ENCODE measurements at places on chromosomes 13 and 19.

DNA sequence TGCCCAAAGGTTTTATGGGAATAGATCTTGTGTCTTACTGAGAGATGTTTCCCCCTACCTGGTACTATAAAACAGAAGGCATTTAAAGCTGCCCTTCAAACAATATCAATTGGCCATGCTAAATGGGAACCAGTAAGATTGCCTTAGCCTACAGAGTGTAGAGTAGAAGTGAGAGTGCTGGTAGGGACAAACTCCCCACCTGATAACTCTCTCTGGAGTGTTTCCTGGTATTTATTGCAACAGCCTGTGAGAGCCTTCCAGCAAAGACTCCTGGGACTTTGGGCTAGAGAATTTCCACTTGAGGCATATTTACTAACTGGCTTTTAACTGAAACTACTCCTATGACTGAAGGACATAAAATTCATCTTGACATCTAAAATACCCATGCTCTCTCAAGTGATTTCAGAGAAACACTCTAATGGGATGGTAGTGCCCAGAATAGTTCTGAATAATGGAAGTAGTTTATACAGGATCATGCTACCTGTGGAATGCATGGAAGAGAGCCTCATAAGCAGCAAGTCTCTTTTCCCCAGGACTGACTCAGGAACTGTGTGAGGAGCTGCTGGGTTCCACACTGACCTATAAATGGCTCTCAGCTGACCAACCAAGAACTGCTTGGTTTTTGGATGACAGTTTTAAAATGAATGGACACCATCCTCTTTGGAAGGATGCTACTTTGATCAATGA is 132.7 kb upstream of the SLITRK5 start:
- no peak for DNase-seq

- no peak for DNase-seq
These were observed 909.8 kb downstream of the EFNB2 start for GRCh38 chr13:105625691-105626090.

GRCh38 chr13:77508959-77509620 is 26.4 kb upstream of the SCEL start:
- no peak for DNase-seq

GRCh38 chr19:53224606-53225005 is 30.1 kb downstream of the ZNF677 start:
- DNase-seq, result no peak

DNA sequence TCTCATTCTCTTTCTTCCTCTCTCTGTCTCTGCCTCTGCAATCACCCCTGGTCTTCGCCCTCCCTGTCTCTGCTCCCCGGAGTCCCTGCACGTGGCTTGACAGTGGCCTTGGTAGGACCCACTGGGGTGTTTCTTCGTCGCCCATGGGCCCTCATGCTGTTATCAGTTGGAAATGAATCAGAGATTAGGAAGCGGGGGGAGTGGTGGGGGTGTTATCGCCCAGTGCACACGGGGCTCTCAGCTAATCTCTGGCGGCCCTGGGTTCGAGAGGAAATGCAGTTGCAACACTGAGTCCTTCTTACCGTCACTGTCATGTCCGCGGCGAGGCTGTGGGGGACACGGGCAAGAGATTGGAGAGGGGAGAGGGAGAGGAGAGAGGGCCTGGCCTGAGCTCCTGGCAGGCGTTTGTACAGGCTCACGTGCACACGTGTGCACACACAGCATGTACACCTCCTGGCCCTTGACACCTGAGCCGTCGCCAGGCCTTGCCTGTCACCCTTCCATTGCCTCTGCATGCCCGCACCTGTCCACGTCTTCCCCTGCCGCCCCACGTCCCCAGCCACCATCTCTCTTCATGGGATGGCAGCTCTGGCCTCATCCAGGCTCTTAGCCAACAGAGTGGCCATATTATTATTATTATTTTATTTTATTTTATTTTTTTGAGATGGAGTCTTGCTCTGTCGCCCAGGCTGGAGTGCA is 37.8 kb upstream of the SLC7A10 start:
- DNase-seq, result no peak

GRCh38 chr13:30266756-30267155 is 40.6 kb downstream of the KATNAL1 start:
- DNase-seq, result no peak

- no peak for DNase-seq
These were observed 14.3 kb upstream of the ILF3 start for GRCh38 chr19:10639836-10640235.

DNA sequence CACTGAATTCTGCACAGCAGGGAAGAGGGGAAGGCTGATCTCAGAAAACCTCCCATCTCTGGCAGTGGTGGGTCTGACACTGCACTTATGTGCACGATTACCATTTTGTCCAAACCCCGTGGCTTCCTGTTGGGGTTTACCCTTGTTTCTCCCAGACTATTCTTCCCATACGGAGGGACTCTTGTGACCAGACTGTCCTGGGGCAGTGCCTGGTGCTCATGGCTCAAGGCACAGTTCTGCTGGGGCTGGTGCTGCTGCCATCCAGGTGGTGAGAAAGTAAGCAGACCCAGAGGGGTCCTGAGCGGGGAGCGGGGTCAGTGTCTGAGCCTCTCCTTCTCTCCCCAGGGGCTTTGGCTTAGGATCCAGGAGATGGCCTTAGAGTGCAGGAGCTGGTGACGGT is 5.1 kb upstream of the SIGLEC9 start:
- no peak for DNase-seq

GRCh38 chr13:112651311-112651710 is 38.5 kb upstream of the ATP11A start:
- DNase-seq, result no peak

DNA sequence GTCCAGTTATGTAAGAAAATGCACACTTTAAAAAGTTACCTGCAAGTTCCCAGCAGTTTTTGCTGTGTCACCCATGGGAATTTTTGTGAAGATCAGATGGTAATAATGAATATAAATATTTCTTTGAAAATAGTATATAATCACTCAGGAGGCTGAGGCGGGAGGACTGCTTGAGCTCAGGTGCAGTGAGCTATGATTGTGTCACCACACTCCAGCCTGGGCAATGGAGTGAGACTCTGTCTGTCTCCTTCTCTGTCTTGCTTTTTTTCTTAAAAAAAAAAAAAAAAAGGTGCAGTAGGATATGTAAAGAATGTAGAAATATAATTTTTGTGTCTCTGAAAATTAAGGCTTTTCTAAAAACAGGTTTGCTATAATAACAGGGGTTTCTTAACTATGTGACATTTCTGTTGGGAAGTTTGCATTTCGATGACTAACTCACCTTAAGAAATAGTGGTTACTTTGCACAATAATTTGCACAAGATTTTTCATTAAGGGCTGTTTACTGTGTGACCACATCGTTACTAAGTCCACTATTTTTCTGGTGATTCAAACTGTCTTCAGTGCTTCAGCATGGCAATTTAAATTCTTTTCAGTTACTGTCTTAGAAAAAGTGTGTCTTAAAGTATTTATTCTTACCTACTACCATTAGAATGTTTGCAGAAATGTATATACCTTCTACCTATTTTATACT is 37.3 kb downstream of the DNAJC3 start:
- no peak for DNase-seq

- no peak for DNase-seq
These were observed 23.6 kb downstream of the CYP2B6 start for GRCh38 chr19:41014643-41015042.

DNA sequence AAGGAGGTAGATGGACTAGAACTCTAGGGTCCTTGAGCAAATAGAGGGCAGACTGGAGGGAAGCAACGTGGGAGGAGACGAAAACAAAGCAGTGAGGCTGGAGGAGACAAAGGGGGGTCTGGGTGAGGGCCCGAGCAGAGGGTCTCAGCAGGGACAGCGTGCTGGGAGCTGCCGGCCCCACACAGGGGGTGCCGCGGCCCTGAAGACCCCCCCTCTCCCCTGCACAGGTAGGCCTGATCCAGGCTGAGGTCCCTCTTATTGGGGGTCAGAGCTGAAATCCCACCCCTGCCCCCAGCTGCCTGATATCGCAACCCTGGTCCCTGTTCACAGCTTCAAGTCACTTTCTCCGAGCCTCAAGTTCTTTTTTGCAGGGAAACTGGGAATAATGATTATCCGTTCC is 8.7 kb downstream of the EPS8L1 start:
- no peak for DNase-seq

GRCh38 chr19:41307090-41307875 is 2.7 kb upstream of the CCDC97 start:
- DNase-seq, result no peak

GRCh38 chr13:23960566-23961156 is 63.4 kb upstream of the C1QTNF9B start:
- DNase-seq, result no peak

DNA sequence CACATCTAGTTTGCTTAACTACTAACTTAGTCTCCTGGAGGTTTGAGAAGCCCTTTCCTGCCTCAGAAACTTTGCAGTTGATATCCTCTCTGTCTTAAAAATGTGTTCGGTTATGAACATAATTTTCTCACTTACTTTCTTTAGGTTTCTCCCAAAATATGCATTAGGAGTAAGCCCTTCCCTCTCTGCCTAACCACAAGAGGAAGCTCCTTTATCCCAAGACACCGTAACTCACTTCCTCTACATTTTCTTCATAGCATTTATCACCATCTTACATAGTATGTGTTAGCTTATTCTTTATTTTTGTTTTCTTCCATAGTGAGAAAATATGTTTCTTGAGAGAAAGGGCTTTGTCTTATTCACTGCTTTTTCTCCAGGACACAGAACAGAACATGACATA is 952.5 kb upstream of the ATXN8OS start:
- no peak for DNase-seq

DNA sequence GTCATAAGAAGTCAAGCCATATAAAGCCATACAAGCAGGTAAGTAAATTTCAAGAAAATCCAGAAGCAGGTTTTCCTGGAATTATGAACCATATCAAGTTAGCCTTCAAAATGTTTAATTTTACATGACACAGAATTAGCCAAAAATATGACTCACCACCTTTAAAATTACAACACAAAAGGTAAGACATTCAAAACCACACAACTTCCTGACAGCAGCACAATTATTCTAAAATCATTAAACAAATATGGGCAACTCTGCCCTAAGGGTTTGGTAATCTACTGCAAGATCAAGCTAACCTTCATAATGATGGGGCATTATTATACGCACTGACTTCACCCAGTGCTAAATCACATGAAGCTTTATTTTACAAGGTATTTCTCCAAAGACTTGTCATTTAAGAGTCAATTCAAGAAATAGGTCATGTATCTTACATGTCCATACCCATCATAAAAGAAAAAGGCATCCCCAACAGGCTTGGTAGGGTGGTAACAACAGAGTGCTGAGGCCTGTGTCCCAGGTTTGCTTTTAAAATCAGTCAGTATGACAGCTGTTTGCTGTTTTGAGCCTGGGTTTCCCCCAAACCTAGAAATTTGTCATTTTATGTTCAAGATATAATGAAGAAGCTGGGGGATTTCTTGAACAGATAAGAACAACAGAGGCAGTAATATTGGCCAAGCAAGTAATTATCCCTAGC is 15.2 kb downstream of the RCBTB1 start:
- DNase-seq, result no peak

DNA sequence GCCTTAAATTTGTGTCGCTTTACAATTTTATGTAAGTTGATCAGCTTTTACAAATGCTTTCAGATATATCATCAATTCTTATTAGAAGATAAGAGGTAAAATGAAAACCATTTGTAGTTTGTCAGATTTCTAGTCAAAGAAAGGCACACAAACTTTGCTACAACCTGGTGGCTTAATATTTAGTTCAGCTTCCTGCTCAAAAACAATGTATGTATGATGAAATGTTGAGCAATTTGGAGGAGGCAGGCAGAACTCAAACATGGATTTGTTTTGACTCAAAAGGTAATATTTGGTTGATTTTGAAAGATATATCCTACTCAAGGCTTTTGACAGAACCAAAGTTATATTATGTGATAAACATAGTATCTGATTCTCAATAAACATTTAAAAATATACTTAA is 24.2 kb downstream of the NEK5 start:
- DNase-seq, result no peak

DNA sequence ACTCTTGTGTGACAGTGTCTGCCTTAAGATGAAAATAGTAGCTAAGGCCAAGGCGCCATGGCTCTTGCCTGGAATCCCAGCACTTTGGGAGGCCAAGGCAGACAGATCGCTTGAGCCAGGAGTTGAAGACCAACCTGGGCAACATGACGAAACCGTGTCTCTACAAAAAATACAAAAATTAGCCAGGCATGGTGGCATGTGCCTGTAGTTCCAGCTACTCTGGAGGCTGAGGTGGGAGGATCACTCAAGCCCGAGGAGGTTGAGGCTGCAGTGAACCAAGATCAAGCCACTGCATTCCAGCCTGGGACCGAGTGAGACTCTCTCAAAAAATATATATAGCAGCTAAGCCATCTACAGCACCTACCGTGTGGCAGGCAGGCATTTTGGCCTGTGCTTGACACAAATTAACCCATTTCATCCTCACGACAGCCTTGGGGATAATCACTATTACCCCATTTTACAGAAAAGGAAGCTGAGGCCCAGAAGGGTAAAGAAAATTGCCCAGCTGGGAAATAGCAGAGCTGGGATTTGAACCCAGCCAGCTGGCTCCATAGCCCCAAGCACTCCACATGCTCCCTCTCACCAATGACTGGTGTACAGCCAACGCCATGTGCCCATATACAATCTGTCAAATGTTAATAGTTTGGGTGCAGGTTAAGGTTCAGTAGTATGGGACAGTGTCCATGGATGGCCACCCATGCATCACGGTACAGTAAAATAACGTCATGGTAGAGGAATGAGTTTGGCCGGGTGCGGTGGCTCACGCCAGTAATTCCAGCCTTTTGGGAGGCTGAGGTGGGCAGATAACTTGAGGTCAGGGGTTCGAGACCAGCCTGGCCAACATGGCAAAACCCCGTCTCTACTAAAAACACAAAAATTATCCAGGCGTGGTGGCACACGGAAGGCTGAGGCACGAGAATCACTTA is 3.1 kb downstream of the SLC1A5 start:
- DNase-seq, result no peak

GRCh38 chr13:58620176-58620575 is 988.6 kb downstream of the PCDH17 start:
- DNase-seq, result no peak

DNA sequence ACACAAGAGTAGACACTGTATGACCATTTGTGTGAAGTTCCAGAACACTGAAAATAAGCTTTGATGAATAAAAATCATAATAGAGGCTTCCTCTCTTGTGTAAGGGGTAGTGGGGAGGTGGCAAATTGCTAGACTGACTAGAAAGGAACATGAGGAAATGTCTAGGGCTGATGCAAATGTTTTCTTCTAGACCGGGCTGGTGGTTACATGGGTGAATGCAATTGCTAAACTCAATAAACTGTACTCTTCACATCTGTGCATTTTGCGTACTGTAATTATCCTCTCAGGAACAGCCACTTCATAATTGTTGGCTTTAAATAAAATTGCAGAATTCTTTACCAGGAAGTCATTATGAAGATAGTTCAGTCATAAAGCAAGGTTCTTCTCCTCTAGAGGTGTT is 5.2 kb upstream of the KBTBD7 start:
- DNase-seq, result no peak

- DNase-seq, result no peak
These were observed at the start of gene TNFSF11 for GRCh38 chr13:42574011-42574410. TSS of gene TNFSF11 (plus strand) at chr13:42574152. CDS start at chr13:42574304, 152 bp downstream.

- DNase-seq, result no peak
These were observed 231.3 kb downstream of the LHFPL6 start for GRCh38 chr13:39371706-39372105.
